Activated CD4-positive, alpha-beta T cell treated with anti-CD3 and anti-CD28 coated beads, Interleukin-2, amount 50 U/mL, for 24 hours (primary cell): ENCODE measurements at places on chromosomes 3 and 15.

- DNase-seq, result no peak
Measured at GRCh38 chr3:68148447-68148846, 494.0 kb upstream of the SUCLG2 start.

GRCh38 chr3:52521488-52521824 is 12.2 kb downstream of the NT5DC2 start:
- no peak for DNase-seq

DNA sequence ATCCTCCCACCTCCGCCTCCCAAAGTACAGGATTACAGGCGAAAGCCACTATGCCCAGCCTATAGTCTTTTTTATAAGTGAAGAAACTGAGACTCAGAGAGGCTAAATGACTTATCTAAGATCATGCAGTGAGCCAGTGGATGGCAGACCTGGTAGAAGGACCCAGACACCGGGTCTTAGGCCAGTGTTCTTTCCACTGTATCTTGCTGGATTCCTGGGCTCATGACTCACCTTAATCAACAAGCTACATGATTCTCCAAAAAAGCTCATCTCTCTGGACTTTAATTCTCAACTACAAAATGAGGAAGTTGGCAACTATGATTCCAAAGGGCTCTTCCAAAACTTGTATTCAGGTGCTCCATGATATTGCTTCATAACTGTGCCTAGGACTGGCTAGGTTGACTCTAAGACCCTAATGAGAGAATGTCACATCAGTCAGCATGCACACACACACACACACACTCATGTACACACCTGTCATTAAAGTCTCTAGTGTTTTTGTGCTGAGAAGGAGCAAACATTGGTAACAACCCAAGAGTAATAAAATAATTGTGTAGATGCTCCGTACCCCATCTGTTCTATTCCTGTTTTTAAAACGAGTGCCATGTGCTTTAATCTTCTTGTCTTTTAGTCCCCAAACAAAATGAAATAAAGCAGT is 89.7 kb upstream of the SLC4A7 start:
- no peak for DNase-seq

GRCh38 chr15:66164788-66165187 is 88.8 kb downstream of the MEGF11 start:
- DNase-seq, result no peak

- no peak for DNase-seq
Measured at GRCh38 chr15:35043373-35044095, 41.6 kb downstream of the NANOGP8 start.

DNA sequence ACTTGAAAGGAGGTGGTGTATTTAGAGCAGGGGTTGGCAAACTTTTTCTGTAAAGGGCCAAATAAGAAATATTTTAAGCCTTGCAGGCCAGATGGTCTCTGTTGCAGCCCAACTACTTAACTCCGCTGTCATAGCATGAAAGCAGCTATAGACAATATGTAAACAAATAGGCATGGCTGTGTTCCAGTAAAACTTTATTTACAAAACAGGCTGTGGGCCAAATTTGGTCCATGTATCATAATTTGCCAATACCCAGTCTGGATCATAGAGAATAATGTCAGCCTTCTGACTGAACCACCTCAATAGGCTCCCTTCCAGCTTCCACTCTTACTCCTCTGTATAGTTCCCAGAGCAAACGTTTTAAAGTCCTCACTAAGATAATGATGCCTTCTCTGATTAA is 638.8 kb upstream of the CFAP20DC start:
- DNase-seq, result no peak
